Uterus (tissue), 4 donors: ENCODE measurements at places on chromosomes 1 and 21. TPM values are rescaled to one million over a fixed set of nuclear protein-coding genes. Genes with fewer than 3 reads are reported as not detected.

DNA sequence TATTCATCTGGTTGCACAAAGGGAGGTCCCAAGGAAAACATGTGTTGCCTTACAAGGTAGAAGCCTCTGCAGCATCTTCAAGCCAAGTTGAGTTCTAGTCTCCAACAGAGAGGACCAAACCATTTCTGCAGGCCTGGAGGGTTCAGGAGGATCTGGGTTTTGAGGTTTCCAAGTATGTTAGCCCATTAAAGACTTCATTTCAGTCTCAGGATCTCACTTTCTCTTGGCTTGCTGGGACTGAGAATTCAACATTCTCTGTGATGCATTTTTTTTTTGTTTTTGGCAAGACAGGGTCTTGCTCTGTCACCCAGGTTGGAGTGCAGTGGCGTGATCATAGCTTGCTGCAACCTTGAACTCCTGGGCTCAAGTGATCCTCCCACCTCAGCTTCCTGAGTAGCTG is 8.8 kb upstream of the MYOCOS start:
- no peak for DNase-seq

DMRTA2 gene
- not detected for total RNA-seq

SHE gene
- total RNA-seq, result 35.9 TPM

APCS gene
- not detected for total RNA-seq

- DNase-seq, result no peak
These were observed 212.8 kb downstream of the DSCAM start for GRCh38 chr21:40634141-40634540.

TFF2 gene
- not detected for total RNA-seq

DNA sequence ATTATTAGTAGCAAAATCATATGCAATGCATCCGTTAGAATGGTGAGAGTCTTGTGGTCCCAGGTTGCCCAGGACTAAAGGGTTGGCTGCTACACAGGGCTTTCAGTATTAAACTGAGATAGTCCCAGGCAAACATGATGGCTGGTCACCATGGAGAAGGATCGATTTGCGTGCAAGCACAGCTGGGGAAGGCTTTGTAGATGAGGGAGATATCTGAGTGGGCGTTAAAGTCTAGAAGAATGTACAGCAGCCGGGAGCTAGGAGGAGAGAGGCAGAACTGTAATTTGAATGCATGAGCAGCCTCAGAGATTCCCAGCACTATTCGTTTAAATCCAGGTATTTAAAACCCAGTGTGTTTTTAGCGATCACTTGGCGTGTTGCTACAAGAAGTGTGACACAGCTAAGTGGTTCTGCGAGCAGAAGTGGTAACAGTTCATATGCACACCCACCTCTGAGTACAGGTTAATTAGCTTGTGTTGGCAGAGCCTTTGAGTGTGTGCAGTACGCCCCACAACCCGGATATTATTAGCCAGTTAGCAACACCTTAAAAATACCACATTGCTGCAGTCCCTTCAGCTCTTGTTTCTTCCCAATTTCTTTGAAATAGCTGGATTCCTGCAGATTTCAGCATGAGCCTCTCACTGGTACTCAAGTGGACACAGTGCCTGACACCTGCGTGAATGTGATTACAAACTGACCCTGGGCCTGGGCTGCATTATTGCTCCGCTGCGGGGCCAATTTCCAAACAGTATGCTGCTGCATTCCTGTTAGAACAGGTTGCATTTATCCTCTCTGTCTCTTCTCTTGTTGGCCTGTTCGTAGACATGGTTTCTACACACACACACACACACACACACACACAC is 67.2 kb upstream of the SCAF4 start:
- DNase-seq, result no peak

DNA sequence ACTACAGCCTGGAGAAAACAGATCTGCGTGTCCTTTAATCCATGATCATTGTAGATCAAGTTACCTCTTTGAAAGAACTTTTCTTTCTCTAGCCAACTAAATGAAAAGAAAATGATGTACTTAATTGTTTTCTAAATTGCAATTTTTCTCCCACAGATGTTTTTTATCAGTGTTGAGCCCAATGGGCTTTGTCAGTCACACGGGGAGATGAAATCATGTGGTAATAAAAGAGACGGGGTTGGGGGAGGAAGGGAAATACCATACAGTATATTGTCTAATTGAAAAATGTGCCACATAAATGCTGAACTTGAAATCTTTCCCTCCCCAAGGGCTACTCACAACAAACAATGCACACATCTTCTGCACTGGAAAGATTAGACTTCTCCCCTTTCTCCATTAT is 58.4 kb downstream of the NTMT2 start:
- no peak for DNase-seq

DNA sequence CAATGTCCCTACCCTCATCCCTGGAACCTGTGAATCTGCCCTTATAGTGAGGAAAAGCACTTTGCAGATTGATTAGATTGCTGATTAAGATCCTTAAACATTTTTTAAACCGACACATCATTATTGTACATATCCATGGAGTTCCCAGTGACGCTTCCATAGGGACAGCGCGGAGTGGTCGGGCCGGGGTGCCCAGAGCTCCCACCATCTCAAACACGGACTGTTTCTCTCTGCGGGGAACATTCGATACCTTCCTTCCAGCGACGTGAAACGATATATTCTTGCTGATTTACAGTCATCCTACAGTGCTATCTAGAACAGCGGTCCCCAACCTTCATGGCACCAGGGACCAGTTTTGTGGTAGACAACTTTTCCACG is 4.0 kb downstream of the KRTAP10-12 start:
- DNase-seq, result no peak
